CD4-positive, alpha-beta T cell treated with Interleukin-6 at 100 ng/mL for 8 hours (primary cell): ENCODE measurements at places on chromosomes 5 and 9.

DNA sequence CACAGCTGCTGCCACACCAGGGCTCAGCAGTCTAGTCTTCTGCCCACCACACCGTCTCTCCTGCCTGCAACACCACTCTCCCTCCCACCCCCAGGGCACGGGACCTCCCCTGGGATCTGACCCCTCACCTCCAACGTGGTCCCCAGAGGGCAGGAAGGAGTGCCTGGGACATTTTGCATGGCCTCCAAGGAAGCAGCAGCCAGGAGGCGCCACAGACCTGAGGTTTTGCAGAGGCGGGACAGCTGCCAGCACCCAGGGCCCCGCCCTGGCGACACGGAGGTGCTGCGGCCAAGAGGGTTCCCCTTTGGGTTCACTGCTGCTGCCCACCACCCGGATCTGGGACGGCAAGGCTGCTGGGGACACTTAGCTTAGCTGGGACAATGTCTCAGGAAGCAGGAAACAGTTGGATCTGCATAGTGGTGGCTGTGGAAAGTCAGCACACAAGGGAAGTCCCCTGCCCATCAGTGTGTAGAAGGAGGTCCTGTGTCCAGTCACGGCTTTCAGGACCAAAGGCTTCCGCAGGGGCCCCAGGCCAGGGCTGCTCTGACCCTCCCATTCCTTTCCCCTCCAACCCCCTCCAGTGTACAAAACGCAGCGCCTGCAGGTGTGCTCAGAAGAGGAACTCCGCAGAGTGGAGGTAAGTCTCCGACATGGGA, 13.8 kb downstream of the PROP1 start:
- no peak for DNase-seq

DNA sequence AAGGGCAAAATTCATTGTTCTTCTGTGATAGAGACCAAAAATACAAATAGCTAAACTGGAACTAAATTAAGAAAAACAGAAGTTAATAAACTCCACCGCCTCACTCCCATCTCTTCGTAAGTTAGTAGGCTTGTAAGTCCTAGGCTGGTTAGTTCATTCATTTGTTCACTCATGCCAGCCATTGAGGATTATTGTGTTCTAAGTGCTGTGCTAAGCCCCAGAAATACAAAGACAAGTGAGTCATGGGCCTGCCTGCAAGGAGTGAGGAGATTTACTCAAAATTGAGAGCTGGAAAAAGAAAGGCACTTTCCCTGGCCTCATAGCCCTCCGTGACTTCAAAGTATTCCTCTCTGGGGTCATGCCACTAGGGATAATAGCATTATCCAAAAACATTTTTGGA, 8.5 kb downstream of the DOCK8 start:
- DNase-seq, result no peak

GRCh38 chr5:133397348-133397747, 215.0 kb downstream of the FSTL4 start:
- no peak for DNase-seq

GRCh38 chr5:144139586-144139985, 30.9 kb downstream of the YIPF5 start:
- DNase-seq, result no peak

- DNase-seq, result no peak
These were observed 6.7 kb upstream of the SFXN1 start for GRCh38 chr5:175471628-175472027.

DNA sequence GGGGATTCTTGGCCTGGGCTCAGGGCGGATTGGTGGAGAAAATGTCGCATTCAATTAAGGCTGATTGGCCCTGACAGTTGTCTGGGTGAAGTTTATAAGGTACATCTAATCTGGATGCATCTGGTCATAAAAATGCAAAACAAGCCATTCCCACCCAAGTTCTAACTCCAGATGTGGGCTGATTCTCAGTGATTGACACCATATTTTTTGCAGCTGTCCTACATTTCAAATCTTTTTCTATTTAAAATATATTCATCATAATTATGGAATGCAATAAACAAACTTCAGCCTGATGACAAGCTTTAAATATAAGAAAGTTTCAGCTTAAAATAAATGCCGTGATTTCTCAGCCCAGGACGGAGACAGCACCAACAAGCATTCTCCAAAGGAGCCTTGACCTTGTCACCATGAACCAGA, 146.4 kb upstream of the SMIM23 start:
- DNase-seq, result no peak

DNA sequence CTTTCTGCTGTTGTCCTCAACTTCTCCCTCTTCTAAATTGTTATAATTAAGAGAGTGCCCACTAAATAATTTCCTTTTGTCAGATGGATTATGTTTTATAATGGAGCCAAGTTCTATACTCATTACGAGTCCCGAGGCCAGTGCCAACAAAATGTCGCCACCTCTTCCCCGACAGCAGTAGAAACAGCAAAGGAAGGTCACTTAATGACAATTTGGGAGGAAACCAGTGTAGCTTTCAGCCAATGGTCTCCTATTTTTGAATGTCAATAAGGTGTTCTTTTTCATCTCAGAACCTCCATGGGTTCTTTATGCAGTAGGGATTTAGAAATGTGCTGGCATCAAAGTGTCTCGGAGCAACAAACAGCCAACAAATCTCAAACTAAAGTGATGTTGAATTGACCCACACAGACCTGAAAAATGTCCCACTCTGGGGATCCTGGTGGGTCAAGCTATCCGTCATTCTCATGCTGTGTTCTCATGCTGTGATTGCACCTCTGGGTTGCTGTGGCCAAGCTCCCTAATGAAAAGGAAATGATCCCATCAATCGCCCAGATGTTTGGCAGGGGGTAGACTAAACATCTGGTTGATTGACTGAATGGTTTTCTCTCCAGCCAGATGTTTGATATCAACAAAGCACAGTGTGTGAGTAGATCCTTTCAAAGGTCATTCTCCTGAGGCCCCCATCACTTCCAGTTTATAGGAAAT, 291.9 kb downstream of the DMAC1 start:
- no peak for DNase-seq

DNA sequence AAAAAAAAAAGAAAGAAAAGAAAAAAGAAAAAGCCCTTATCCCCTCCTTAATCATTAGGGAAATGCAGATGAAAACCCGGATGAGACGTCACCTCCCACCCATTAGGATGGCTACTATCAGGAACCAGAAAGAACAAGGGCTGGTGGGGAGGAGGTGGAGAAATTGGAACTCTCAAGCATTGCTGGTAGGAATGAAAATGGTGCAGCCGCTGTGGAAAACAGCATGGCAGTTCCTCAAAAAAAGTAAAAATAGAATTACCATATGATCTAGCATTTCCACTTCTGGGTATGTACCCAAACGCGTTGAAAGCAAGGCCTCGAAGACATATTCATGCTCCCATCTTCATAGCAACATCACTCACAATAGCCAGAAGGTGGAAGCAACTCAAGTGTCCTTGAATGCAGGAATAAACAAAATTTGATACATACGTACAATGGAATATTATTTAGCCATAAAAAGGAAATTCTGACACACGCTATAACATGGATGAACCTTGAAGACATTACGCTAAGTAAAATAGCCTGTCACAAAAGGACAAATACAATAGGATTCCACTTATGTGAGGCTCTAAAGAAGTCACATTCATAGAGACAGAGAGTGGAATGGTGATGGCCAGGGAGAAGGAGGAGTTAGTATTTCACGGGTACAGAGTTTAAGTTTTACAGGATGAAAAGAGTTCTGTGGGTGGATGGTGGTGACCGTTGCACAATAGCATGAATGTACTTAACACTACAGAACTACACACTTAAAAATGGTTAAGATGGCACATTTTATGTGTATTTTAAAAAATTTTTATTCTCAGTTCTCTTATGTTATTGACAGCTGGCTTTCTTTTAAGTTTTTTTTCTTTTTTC, 166.8 kb upstream of the IER5L start:
- DNase-seq, result no peak

- peak; percentile 65 for DNase-seq
These were observed at the start of gene ERGIC1 for GRCh38 chr5:172833686-172834414. ERGIC1 (plus strand) TSS chr5:172834251; CDS start chr5:172834414, 163 bp downstream.

DNA sequence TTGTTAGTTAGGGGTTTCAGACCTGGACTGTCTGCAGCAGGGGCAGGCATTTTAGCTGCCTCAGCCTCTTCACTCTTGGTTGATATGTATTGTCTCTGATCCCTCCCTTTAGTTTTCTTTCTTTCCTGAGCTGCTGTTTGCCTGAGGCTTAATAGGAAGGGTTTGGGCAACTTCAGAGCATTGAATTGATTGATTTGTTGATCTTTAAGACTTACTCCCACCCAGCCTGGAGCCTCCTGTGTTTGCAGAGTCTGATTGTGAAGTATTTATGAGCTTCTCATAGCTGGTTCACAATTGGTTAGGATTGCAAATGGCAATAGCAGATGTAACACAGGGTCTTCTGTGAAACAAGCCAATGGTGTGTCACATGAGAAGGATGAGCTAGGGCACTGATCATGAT, 671.8 kb upstream of the SEMA6A start:
- DNase-seq, result no peak

DNA sequence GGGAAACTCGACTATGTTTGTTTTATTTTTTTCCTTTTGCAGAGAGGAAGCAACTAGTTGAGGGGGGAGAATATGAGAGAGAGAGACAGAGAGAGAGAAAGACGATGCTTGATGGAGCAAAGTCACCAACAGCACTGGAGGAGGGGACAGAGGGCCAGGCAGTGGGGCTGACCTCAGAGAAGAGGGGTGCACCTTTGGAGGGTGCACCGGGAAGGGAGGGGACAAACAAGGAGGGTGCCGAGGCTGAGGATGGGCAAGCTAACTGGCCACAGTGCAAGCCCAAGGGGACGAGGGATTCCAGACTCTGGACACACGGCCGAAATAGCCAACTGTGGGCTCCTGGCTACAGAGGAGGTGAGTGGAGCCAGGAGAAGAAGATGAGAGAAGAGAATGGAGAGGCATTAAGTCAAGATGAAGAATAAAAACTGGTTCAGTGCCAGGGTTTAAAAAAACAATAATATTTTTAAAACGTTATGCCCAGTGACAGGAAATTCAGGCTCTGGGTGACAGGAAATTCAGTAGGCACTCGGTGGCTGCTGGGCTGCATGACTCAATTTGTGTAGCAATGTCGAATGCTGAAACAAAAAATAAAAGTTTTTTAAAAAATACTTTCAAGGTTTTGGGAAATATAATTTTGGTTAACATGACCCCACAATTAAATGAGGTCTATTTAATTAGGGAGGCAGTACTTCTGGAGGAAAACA, 13.3 kb upstream of the GLRX start:
- DNase-seq, result peak; percentile 69

- no peak for DNase-seq
These were observed 217.5 kb upstream of the S1PR3 start for GRCh38 chr9:88773627-88774244.

GRCh38 chr9:133788819-133789717, 50.9 kb upstream of the SARDH start:
- no peak for DNase-seq

DNA sequence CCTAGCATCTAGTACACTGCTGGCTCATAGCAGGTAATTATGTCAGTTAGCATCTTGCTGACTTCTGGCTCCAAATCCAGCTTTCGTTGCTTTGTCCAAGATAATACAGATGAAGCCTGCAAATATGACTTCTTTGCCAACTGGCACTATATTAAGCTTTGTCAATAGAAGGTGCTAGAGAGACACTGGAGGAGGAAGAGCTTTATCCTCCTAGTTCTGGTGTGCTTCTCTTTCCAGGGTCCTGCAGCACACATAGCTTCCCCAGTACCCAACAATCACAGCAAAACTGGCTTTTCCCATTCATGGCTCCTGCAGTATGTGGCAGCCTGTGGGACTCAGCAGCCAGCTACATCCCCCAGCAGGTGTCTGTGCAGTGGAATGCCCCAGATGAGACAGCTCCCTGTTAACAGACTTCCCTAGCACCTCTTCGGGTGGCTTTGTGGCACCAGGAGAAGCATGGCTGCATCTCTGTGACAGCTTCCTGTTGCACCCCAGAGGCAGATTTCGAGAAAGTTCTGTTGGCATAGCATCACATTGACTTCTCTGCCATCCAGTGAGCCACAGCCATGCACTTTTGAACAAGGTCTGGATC, 147.8 kb downstream of the OXCT1 start:
- DNase-seq, result no peak

GRCh38 chr5:145429170-145429569, 406.0 kb downstream of the PRELID2 start:
- DNase-seq, result no peak

DNA sequence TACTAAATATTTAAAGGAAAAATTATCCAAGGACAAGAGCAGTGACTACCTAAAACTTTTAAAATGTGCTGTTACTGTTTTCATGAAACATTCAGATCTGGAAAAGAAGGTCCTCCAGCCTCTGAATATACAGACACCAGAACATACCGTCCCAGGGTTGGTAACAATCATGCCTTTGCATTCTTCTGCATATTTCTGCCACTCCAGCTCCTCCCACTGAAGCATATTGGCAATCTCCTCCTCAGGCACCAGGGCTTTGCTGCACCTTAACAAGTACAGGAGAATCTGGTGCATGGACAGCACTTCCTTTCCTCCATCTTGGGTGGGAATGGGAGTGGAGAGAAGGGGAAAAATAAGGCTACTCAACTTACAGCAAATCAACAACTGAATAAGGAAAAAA, 60.0 kb downstream of the DROSHA start:
- DNase-seq, result no peak

GRCh38 chr9:97293207-97293721, 14.2 kb upstream of the CCDC180 start:
- DNase-seq, result no peak

DNA sequence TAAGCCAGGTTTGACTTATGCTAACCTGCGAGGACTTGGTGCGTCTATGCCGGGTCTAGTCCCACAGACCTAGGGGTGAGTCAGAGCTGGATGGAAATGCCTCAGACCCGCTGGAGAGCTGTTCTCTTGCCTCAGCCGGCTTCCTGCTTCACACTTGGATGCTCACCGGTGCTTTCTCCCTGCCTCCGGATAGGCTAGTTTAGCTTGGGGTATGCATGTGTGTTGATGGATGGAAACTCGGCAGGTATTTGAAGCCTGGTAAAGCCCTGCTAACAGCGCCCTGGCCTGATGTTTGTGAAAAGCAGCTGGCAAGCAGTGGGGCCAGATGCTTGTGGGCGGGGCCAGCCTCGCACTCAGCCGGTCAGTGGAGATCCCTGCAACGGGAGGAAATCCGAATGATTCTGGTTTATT, 29.3 kb downstream of the PRRC2B start:
- DNase-seq, result no peak

DNA sequence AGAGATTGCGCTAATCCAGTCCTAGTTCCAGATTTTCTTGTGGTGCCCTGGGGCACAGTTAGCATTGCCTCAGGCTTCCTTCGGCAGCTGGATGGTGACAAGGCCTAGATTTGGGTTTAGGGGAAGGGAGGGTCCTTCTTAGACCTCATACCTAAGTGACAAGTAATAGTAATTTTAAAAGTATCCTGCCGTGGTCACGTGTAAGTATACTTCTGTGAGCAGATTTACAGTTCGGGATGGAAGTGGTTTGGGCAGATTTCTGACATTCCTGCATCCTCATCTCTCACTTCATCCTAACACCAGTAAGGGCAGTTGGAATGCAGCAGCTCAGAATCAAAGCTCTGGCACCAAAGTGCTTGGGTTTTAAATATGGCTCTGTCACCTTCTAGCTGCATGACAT, 71.6 kb downstream of the LRRC70 start:
- DNase-seq, result no peak

GRCh38 chr9:15622318-15622971, 69.6 kb downstream of the CCDC171 start:
- DNase-seq, result no peak
